Activated CD4-positive, alpha-beta T cell treated with anti-CD3 and anti-CD28 coated beads, Interleukin-2, Interleukin-6, amounts not matched to agents 100 ng/mL and 50 ng/mL, durations not matched to agents 16 hours and 8 hours (primary cell): ENCODE measurements at places on chromosomes 7 and 10.

DNA sequence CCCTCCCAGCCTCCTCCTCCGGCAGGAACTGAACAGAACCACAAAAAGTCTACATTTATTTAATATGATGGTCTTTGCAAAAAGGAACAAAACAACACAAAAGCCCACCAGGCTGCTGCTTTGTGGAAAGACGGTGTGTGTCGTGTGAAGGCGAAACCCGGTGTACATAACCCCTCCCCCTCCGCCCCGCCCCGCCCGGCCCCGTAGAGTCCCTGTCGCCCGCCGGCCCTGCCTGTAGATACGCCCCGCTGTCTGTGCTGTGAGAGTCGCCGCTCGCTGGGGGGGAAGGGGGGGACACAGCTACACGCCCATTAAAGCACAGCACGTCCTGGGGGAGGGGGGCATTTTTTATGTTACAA is 83.3 kb downstream of the PAX2 start:
- DNase-seq = peak; percentile 15

- no peak for DNase-seq
Observed at GRCh38 chr7:103576641-103577040, 130.6 kb upstream of the SLC26A5 start.

DNA sequence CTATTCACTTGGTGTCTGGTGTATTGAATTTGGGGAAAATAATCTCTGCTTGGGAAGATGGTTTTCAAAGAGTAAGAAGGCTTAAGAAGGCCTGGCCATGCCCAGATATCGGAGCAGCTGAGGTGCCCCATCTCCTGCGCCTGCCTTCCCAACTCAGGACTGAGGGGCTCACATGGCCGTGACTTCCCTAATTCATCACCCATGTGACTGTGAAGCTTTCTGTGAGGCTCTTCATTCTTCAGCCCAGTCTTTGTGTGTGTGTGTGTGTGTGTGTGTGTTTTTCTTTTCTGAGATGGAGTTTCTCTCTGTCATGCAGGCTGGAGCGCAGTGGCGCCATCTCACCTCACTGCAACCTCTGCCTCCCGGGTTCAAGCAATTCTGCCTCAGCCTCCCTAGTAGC is 53.2 kb downstream of the PROSER2 start:
- no peak for DNase-seq

DNA sequence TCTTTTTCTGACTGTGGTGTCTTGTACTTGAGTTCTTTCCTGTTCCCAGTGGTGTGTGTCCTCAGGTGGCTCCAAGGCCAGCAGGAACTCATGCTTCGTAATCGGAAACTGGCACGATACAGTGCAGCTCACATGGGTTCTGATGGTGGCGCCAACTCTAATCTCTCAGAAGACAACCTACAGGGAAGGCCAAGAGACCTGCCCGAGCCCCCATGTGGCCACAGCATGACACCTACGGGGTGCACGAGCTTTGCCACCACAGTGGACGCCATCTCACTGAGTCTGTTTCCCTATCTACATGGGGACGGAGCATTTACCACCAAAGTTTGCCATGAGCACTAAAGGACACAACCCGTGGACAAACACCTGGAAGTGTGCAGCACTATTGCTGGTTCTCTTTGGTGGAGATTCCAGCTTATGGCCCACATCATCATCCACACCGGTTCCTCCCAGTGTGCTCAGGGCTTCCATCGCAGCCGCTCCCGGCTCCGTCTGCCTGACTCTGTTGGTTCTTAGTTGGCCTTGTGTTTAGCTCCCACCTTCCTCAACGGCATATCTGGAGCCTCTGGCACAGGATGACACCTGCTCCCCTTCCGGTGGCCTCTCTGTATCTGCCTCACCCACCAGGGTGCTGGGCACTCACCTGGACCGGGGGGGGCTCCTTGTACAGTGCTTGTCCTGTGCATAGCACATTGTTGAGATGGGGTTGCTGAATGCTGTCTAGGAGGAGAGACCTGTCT is 586.6 kb upstream of the MKI67 start:
- DNase-seq = no peak
